ENCODE measurements at places on chromosomes 6 and 20.

GRCh38 chr6:135586844-135587243 lies 89.3 kb upstream of the AHI1 start:
- no peak for DNase-seq

- DNase-seq, result no peak
These were observed 2.4 kb downstream of the GTSF1L start for GRCh38 chr20:43724383-43724782.

- no peak for DNase-seq
These were observed 260.6 kb downstream of the TFAP2A start for GRCh38 chr6:10154251-10154650.

DNA sequence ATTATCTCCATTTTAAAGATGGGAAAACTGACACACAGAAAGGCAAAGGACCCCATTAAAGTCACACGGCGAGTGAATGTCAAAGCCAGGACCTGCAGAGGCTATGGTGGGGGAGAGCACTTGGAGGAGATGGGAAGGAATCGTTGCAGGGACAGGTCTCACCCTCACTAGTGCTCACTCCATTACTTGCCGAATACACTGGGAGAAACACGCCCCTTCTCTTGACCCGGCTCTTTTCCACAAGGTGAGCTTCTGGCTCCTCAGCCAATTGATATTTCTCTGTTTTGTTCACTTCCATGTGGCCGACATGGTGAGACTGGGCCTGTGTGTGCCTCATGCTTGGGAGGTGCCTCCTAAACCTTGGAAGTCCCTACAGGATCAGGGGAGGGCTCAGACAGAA lies 117.8 kb upstream of the KCNG1 start:
- no peak for DNase-seq

GRCh38 chr6:16562498-16562897 lies 198.8 kb downstream of the ATXN1 start:
- DNase-seq, result no peak

- DNase-seq, result no peak
These were observed 99.7 kb downstream of the PDE7B start for GRCh38 chr6:135951169-135951568.

DNA sequence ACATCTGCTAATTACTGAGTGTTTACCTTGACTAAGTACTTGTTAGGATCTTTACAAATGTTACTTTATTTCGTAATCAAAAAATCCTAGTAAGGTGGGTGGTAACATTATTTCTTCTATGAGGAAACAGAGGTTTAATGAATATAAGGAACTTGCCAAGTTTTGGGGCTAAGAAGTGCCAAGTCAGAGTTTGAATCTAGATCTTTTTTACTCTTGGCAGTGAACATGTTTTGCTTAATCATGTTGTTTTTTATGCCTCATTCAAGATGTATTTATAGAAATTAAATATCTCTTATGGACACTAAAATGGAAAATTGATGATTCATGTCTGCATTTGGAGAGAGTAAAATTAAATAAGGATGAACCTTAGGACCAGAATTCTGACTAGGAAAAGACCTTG lies 393.7 kb downstream of the UTRN start:
- DNase-seq, result no peak

DNA sequence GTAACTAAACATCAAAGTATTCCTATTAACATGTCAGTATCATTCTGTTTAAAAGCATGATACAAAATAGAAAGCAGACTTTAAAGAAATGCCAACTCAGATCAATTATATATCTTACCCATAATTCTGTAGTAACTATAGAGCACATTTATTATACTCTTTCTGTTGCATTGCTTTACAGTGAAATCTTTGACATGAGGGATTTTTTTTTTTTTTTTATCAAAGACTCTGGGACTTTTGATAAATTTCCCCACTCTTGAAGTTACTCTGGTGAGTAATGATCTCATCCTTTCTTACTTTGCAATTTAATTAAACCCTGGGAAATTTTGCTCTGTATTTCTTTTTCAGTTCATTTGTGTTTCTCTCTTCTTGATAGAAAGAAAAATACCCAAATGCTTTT lies 17.4 kb downstream of the ADGRF4 start:
- DNase-seq, result no peak

DNA sequence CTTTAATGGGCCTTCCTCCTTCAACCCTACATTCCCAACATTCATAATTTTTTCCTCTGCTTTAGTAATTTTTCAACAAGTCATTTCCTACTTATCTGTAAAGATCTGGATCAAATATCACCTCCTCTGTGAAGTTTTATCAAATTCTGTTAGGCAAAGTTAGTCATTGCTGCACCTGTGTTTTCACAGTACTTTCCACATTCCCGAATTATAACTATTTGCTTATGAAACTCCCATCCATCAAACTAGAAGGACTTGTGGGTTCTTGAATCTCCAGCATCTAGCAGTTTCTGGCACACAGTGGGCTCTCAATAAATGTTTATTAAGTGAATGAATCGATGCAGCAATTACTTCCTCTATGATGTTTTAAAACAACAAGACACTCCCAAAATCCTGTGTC lies 257.6 kb downstream of the HDGFL1 start:
- no peak for DNase-seq
